Fibroblast of the aortic adventitia (primary cell): ENCODE measurements at places on chromosomes 16 and 17.

GRCh38 chr17:40841246-40841645 is 18.8 kb upstream of the KRT10 start:
- DNase-seq: no peak

GRCh38 chr16:11792410-11793241 is 4.4 kb downstream of the ZC3H7A start:
- DNase-seq: no peak

DNA sequence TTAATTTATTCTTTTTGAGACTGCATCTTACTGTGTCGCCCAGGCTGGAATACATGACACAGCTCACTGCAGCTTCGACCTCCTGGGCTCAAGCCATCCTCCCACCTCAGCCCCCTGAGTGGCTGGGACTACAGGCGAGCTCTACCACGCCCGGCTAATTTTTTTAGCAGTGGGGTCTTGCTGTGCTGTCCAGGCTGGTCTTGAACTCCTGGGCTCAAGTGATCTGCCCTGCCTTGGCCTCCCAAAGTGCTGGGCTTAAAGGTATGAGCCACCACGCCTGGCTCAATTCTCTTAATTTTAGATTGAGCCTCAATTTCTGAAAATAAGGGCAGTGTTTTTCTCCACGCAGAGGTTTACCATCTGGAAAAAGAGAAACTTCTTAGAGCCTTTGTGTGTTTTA is 41.1 kb downstream of the ZNF750 start:
- DNase-seq: no peak

GRCh38 chr17:56754523-56755208 is 79.1 kb downstream of the C17orf67 start:
- no peak for DNase-seq

- no peak for DNase-seq
Observed at GRCh38 chr17:67974598-67975066, 21.6 kb downstream of the C17orf58 start.

- DNase-seq: peak; percentile 74
Observed at GRCh38 chr17:13597723-13598347, 3.9 kb downstream of the HS3ST3A1 start.

GRCh38 chr16:9607515-9608230 is 516.2 kb downstream of the HAPSTR1 start:
- DNase-seq: no peak

GRCh38 chr17:40696651-40697072 is 6.9 kb downstream of the KRT24 start:
- DNase-seq: no peak

- DNase-seq: no peak
Observed at GRCh38 chr17:45425984-45426413, 6.7 kb downstream of the ARHGAP27 start.

- peak; percentile 78 for DNase-seq
Observed at GRCh38 chr17:37301288-37301687, 74.5 kb upstream of the C17orf78 start.

DNA sequence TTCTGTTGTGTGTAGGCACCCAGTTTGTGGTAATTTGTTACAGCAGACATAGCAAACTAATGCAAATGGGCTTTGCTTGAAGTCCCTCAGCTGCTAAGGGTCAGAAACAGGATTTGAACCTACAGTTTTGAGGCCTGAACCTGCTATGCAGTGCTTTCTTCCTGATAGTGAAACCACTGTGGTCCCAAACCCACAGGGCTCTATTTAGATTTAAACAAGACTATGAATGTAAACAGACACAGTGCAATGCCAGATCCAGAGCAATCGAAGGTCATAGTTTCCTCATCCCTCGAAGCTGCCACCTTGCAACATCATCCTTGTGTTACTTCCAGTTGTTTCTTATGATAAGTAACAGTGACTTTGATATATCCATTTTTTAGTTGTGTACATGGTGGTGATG is 630.2 kb downstream of the WWOX start:
- DNase-seq: no peak

GRCh38 chr16:59242556-59242955 is 508.4 kb upstream of the GOT2 start:
- DNase-seq: no peak

GRCh38 chr16:75044800-75045361 is 46.1 kb downstream of the ZNRF1 start:
- peak; percentile 78 for DNase-seq

DNA sequence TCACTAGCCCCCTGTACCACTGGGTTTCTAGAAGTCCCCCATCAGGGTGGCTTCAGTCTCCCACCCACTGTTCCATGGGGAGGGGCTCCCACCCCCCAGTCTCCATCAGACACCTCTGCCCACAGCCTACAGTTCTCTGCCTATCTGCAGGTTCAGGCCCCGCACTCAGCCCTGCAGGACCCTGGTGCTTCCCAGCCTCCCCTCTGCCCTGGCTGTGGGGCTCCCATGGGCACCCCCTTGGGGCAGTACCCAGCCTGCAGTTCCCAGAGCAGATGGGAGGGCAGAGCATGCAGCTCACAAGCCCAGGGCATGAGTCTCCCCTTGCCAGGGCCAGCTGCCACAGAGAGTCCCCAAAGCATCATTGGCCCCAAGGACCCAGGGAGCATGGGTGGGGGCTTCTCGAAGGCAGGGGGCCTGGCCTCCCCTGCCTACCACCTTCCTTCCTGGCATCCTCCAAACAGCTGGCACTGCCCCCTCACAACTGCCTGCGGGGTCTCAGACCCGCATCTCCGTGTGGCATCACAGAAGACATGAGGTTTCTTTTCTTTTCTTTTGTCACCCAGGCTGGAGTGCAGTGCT is 2.8 kb upstream of the MRPL28 start:
- DNase-seq: no peak

DNA sequence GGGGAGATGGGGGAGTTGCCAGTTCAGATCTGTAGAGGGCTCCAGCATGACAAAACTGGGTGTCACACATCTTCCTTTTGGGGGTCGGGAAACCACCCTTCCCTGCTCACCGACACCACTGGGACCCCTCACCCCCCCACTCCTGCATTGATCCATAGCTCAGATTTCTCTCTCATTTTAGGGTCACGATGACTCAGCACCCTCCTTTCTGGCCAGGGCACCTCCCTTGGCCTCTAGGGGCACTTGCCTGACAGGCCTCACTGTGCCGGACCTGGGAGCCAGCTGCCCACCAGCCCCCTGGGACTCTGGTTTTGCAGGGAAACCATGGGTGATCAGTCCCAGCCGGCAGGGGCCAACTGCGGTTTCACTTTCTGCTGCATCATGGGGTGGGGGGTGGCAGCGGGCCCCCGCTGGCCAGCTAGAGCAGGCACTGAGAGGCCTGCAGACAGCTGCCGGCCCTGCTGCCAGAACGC is 239.4 kb downstream of the MRTFB start:
- no peak for DNase-seq

DNA sequence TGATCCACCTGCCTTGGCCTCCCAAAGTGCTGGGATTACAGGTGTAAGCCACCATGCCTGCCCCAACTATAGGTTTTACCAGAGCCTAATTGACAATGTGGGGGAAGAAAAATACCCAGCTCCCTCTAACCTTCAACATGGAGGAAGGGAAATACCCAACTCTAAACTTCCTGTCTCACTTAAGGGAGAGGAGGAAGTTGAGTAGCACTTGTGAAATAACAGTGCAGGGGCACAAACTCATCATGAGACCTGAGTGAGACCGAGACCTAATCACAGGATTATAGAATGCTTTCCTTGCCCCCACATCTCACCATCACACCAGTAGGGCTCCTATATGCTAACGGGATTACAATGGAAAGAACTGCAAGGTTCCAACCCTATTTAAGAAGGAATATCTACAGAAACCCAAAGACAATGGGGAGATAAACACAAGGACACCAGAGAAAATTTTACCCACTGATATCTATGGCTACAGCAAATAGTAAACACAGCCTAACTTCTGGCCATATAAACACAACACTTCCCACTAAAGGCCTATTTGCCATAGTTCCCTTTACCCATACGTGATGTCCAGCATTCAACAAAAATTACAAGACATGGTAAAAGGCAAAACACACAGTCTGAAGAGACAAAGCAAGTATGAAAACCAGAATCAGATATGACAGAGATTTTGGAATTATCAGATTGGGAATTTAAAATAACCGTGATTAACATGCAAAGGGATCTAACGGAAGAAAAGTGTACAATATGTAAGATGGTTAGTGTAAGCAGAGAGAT is 26.9 kb downstream of the OR3A1 start:
- no peak for DNase-seq

DNA sequence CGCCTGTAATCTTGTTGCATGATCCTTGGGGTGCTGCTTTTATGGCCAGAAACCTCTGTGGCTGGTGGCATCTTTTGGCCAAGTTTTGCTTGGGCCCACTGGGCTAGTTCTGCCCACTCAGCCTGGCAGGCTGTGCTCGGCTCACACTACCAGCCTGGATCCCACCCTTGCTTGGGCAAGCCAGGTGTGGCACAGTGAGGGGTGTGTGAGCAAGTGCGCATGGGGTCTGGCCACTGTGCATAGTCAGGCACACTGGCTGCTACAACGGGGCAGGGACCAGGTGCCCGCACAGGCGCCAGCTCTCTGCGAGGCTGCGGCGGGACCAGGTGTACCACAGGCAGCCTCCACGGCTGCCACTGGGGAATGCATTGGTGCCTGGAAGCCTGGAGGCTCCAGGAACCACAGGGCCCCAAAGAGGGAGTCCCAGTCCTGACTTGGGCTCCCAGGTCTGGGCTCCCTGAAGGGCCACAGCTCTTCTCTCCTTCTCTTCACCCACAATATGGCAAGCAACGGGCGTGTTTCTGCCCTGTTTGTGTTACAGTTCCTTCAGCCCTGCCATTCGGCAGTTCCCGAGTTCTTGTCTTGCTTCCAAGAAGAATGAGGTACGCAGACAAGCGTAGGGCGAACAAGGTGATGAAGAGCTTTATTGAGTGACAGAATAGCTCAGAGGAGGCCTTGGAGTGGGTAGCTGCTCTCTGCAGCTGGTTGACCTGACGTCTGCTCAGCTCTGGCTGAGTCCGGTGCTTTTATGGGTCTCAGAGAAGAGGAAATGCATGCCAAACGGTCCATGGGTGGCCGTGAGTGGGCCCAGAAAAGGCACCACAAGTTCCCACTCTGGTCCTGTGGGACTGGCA is 26.7 kb upstream of the PRM1 start:
- no peak for DNase-seq
